ENCODE measurements at places on chromosomes 5 and 9. TPM values are rescaled to one million over a fixed set of nuclear protein-coding genes. Genes with fewer than 3 reads are reported as not detected.
A peak's percentile ranks its signal among the peaks of the same experiment; 100 is the strongest.

The CATSPER3 gene
- under 0.01 TPM for total RNA-seq

- DNase-seq, result no peak
- no peaks in the 10 kb centered on the region for H3K4me1 ChIP-seq
- peaks cover 7% of the 10 kb centered on the region for H3K27me3 ChIP-seq
- no peak overlapping the region for H3K27ac ChIP-seq
- H3K36me3 ChIP-seq, result no peaks in the 10 kb centered on the region
- no peak overlapping the region for H3K4me3 ChIP-seq
Observed at GRCh38 chr9:132804576-132805295, 73.3 kb downstream of the AK8 start.

DNA sequence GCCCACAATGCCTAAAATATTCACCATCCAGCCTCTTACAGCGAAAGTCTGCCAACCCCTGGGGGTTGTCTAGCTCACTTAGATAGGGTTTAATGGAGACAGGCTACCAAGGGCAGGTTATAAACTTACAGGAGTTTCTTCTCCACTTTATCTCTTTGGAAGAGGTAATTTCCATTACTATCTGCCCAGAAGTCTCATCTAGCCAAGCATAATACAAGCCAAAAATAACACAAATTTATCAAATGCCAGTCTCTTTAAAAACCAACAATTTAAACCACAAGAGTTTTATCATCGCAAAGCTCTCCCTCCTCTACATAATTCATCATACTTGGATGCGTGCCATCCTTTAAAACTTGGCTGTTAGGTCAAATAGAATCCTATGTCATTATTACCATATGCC lies 6.2 kb downstream of the RBM22 start:
- peaks cover 14% of the 10 kb centered on the region for H3K36me3 ChIP-seq
- H3K4me1 ChIP-seq, result no peaks in the 10 kb centered on the region
- H3K27me3 ChIP-seq, result no peaks in the 10 kb centered on the region
- DNase-seq, result peak; percentile 60
- H3K27ac ChIP-seq, result no peak overlapping the region
- no peak overlapping the region for H3K4me3 ChIP-seq

The TICAM2 gene
- 8.8 TPM for total RNA-seq

DNA sequence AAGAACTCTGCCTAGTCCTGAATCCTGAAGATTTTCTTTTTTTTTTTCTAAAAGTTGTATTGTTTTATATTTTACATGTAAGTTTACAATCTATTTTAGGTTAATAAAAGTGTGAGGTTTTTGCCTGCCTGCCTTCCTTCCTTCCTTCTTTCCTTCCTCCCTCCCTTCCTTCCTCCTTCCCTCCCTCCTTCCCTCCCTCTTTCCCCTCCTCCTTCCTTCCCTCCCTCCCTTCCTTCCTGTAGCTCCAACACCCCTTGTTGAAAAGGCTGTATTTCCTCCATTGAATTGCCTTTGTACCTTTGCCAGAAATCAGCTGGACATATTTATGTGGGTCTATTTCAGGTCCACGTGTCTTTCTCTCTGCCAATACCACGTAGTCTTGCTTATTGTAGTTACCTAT lies 46.6 kb downstream of the CACNA1B start:
- no peaks in the 10 kb centered on the region for H3K4me1 ChIP-seq
- H3K4me3 ChIP-seq, result no peak overlapping the region
- H3K27ac ChIP-seq, result no peak overlapping the region
- DNase-seq, result no peak

GRCh38 chr5:5421149-5421960 lies 1.1 kb upstream of the ICE1 start:
- peak overlapping the region; percentile 95 for H3K27ac ChIP-seq
- peaks cover 11% of the 10 kb centered on the region for H3K4me1 ChIP-seq
- DNase-seq, result no peak
- H3K36me3 ChIP-seq, result no peaks in the 10 kb centered on the region
- no peaks in the 10 kb centered on the region for H3K27me3 ChIP-seq

Measured in fibroblast of lung (primary cell).